ENCODE measurements at places on chromosomes 12 and 14.
A peak's percentile ranks its signal among the peaks of the same experiment; 100 is the strongest.

DNA sequence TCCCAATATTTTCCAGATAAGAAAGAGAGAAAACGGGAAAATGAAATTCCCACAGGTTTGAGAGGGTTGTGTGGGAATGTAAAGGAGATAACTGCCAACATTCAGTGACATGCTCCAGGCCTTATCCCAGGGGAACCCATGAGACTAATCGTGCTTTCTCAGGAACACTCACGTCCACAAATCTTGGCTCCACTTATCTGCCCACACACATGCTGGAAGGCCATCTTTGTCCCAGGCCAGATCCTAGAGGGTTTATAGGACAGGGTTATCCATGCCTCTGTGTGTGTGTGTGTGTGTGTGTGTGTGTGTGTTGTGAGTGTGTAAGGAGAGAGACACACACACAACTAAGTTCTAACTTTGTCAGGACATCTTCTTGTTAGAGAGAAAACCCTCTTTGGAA is 182.2 kb upstream of the E2F7 start:
- no peak for DNase-seq

DNA sequence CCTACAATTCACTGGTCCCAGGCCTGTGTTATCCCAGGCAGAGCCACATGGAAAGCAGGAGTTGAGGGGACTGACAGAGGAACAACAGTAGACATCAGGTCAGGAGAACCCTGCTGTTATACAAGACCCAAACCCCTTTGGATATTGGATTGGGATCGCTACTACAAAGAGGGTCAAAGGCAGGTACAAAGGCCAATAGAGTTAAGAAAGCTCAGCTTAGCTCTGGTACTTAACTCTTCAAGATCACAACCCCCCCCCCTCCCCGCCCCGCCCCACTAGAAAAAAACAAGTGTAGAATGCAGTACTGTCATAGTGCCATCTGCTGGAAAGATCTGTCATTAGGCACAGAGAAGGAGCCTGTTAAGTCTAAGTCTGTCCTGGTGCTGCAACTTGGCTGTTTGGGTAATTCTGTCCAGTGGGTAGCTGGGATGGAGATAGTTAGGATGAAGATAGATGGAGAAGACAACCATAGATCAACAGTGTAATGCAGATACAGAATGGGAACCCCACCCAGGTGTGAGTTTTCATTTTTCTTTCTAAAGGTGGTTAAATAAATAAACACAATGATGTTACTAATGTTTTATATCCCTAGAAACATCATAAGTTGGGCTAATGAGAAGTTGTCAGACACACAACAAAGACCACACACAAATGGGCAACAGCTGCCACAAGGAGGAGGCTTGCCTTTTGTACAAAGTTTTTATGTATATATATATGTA is 17.2 kb downstream of the REM2 start:
- peak; percentile 50 for DNase-seq

DNA sequence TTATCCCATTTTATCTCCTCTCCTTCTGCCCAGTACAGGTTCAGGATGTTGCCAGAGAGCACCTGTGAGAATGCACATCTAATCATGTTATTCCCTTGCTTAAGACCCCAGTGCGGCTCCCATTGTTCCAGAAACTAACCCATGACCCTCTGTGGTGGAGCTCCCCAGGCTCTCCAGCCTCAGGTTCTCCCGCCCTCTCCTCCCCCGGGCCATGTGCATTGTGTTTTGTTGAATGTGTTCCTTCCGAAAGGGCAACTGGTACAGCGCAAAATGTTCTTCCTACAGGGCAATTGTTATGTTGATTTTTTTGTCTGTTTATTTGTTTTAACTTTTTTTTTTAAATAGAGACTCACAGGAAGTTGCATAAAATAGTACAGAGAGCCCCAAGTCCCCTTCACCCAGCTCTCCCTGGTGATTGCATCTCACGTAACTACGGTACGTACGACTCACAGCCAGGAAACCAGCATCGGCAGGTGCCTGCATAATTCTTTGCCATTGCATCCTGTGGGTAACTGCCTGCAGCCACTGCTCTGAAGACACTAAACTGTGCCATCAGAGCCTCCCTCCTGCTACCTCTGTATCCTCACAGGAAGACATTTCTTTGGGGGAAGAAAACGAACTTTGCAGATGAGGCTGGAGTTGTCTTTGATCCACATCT is 31.2 kb downstream of the TMEM132C start:
- DNase-seq = peak; percentile 50

- no peak for DNase-seq
Observed at GRCh38 chr12:115421796-115422709, 738.1 kb upstream of the TBX3 start.

DNA sequence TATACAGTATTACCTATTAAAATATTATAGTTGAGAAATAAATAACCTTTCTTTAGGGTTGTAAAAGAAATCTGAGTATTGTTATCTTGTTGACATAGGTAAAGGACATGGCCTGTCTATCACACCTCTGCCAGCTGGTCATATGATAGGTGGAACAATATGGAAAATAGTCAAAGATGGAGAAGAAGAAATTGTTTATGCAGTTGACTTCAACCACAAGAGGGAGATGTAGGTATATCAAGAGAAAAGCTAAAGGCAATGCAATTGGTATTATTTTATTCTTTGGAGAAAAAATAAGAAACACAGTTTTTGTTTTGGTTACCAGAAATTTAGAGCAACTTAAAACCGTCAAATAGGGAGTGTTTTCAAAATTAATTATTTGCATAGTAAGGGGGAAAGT is 13.5 kb downstream of the CPSF2 start:
- DNase-seq = no peak

GRCh38 chr12:89166121-89166520 is 186.2 kb downstream of the DUSP6 start:
- DNase-seq = no peak

DNA sequence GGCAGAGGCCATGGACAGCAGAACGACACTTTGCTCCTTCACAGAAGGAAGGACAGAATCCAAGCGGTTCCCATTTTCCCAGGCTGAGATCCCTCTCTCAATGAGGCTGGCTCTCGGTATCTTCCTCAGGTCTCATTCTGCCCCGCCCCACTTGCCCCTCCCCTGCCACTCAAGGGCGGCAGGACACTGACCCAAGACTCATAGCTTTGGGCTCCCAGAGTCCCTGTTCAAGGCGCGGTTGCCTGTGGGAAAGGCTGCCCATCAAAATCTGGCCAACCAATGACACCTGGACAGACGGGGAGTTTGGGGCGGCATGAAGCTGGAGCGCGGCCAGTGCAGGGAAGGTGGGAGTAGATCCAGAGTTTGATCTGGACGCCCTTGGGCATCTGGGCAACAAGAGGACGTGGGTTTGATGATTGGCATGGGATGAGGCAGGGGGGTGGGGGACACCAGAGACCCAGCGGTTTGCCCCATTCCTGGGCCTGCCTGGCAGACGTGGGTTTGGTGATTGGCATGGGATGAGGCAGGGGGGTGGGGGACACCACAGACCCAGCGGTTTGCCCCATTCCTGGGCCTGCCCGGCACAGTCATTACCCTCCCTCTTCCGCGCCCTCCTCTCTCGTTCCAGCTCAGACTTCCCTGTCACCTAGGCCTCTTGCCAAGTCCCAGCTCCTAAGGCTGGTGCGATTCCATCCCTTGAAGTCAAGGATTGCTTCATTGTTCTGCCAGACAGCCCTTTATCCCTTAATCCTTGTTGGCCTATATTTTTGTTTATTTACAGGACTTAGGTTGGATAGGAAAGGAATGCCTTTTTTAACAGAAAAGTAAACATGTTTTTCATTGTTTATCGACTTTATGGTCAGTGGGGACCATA is 92.1 kb downstream of the NINJ2 start:
- DNase-seq = no peak

DNA sequence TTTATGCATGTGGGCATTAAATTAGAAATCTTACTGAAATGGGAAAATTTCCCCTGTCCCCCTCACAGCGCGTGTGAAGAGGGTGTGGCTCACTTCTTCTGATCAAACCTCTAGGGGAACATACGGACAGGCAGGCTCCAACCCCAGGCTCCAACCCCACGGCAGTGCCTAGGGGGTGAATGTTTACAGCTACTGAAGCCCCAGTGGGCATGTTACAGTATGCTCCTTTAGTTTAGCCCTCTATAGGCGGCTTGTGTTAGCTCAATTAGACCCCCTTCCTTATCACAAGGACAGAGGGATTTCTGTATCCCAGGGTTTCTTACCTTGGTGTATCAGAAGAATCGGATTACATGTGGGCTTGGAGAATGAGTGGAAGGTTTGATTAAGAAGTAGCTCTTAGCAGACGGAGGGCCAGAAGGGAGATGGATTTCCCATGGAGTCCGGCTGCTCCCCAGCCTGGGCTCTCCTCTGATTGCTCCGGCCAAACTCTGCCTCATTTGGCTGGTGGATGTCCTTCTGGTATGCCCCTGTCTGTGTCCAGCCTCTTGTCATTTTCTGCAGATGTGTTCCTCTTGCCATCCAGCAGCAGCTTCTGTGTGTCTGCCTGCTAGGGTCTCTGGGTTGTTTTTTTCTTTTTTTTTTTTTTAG is 223.7 kb downstream of the TMTC2 start:
- no peak for DNase-seq

- DNase-seq = no peak
Observed at GRCh38 chr14:106378191-106378590, 851.8 kb downstream of the TMEM121 start.

DNA sequence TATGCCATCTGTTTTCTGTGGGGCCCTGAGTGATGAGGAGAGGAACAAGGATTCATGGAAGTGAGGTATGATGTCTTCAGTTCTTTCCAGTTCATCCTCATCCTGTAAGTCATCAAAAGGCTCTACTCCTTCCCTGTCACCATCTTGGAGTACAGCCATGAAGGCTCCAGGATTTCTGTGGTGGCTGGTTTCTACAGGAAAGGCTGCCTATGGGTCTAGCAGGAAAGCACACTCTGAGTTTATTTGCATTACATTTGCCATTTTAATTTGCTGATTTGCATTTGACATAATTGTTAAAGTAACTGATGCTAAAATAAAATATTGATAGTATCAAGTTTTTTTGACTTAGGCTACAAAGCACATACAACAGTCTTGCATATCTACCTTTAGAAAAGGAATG is 11.2 kb downstream of the TTC6 start:
- no peak for DNase-seq

DNA sequence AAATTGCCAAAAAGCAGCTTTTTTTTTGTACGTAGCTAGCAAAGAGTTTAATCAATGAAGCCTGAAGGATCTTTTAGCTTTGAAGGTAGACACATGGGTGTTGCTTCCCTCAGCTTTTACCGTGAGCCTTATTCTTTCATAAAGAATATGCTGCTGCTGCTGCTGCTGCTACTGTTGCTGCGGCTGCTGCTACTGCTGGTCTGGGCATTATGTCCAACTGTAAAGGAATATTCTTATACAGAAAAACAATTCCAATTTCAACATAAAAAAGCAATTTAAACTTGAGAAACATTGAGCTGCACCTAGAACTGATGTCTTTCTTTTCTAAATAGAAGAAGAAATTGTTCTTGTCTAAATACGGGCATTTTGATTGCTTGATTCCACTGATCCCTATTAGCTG is 38.9 kb upstream of the PPP1R12A start:
- DNase-seq = no peak

GRCh38 chr14:49405291-49405690 is 180.9 kb downstream of the RPS29 start:
- no peak for DNase-seq

DNA sequence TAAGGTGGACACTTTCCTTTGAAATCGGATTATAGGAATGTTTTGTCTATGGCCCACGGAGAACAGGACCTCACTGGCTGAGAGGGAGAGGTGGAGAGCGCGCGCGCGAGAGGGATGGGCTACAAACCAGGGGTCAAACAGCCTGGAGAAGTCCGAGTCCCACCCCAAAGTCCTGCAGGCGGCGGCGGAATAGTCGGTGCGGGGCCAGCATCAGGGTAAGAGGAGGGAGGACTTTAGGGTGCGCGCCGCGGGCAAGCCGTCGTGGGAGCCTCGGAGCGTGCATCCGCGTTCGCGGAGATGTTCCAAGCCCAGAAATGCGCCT is 3.3 kb upstream of the HOXC8 start:
- DNase-seq = no peak

DNA sequence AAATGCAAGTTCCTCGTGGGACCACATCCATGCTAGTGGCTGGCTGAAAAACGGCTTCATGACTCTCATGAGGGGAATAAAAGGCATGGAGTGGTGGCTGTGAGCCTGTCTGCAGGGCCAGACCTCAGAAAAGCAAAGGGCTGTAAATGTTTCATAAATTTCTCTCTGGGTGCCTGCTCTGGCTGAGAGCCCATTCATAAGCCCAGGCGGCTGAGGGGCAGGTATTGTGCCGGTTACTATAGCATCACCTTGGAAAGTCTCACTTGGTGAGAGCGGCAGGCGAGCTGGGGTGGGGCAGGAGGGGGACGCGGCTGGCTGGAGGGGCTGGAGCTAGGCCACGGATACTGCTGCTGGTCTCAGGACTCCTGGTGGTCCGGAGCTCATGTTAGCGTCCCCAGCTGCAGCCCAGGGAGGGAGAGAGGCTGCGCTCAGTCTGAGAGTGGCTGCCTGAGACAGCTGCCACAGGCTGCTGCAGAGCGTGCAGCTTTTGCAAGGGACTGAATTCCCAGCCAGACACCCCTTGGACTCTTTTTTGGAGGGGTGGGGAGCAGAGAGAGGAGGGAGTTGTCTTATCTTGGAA is at the start of gene SLC17A8:
Gene SLC17A8 (plus strand): TSS at position 431 of the 580 bp plus-strand sequence. CDS start 318 bp downstream, outside the sequence.
- DNase-seq = no peak

DNA sequence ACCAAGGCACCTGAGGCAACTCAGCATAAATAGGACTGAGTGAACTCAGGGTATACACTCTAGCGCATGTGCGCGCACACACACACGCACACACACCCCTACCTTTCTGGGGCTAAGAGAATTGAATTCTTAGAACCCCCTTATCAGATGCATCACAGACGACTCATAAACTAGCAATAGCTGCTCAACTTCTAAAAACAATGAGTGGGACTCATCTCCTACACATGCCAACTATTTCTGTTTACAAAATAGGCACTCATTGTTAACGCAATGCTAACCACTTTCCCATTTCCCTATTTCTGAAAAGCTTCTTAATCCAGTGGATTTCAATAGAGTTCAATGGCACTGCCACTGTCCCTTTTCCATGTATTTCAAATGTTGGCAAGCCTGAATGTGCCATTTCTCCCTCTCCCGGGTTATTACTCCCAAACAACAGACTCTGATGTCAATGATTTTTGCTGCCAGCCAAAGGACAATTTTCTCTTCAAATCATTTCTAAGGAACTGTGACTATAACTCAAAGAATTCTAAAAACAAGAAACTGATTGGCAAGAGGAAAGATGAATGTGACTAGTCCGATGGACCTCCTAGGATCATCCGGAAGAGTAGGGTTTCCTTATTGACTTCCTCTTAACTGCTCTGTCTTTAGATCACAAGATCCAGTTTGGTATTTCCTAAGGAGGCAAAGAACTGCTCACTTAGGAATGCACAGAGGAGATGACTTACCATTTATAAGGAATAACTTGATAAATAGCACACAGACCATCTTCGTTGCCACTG is 48.8 kb downstream of the SLC38A1 start:
- DNase-seq = no peak

DNA sequence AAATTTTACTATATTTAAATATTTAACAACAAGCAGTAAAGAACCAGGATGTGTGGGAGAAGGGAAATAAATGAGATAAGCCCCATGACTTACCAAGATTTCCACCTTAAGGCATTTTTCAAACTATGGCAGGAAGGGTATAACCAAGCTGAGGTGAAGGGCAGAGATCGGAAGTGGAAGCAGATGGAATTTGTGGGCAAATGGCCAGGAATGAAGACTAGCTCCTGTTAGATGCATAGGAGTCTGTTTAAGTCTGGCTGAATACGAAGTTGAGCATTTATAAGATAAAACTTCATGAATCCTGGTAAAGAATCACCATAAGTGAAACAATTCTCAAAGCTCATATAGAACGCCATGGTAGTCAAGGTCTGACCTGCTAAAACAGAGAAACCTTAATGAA is 163.5 kb downstream of the DIO2 start:
- DNase-seq = no peak

Measured in NT2/D1 (cell line).